ENCODE measurements at places on chromosomes 3 and 15.
A peak's percentile ranks its signal among the peaks of the same experiment; 100 is the strongest.

GRCh38 chr15:99749386-99749785, 16.1 kb upstream of the LYSMD4 start:
- DNase-seq: no peak

DNA sequence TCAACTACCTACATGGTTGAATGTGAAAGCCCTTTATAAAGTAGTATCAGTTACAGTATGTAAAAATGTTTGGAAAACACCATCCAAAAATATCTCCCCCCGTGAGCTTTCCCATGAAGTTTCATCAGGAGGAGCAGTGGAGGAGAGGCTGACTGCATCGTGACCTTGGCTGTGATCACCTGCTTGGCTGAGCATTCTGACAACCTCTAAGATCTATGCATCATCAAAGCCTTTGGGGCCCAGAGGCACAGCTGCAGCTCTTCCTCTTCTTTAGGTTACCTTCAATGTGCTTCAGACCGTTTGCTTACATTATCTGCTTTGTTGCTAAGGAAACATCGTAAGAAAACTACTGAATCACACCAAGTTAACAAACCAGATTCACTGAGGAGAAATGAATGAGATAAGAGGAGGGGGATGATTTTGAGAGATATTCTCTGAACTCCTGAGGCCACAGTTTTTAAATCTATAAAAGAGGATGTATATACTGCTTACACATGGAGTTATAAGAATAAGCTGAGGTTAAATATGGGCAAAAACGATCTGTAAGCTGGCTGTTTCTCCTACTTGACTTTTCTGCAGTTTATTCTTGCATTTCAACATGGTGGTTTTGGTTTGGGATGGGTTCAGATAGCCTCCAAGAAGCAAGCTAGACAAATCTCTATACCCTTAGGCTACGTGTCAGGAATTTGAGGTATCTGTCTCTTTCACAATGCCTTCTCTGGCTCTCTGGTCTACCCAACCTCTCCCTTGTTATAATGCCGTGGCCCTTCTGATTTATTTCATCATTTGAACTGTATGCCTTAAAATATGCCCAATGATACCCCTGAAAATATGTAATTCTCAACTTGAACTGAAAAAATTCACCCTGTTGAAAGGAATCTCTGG, 4.0 kb downstream of the GCSAM start:
- DNase-seq: no peak

DNA sequence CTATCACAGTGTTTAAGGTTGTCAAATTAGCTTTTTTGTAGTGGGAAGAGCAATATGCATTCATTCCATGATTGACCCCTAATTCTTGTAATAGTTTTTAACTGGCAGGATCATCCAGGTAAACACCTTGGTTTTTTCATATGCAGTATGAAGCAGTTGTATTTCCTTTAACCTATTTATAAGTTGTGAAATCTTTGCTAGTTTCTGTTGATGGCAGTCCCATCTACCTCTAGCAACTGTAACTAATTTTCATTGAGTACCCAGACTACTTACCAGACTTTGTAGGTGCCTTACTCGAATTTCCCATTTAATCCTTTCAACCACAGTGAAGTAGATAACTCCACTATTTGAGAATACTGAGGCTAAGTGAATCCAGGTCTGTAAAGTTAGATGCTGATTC, 6.1 kb downstream of the FXR1 start:
- no peak for DNase-seq

DNA sequence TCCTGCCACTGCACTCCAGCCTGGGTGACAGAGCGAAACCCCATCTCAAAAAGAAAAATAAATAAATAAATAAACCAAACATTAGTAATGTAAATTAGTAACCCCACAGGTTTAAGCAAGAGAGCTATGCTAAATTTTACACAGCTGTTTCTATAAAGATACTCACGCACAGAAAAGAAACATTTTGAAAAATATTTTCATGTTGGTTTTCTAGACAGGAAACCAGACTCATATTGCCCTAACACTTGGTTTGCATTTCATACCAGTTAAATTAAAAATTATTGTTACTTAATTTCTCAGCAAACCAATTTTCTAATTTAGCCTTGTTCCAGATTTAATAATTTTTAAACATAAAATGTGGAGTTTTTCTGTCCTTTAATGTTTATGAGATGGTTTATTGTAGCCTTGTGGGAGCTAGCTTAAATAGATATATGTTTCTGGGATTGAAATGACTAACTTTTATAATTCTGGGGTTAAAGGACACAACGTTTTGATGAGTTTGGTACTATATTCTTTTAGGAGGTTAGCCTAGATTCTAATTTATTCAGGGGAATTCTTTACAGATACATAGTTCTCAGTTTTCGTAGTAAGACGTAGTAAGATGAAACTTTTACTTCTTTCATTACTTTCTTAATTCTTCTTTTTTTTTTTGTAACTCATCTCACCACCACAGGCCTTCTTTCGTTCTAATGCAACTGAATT, 42.6 kb upstream of the SLC4A7 start:
- no peak for DNase-seq

DNA sequence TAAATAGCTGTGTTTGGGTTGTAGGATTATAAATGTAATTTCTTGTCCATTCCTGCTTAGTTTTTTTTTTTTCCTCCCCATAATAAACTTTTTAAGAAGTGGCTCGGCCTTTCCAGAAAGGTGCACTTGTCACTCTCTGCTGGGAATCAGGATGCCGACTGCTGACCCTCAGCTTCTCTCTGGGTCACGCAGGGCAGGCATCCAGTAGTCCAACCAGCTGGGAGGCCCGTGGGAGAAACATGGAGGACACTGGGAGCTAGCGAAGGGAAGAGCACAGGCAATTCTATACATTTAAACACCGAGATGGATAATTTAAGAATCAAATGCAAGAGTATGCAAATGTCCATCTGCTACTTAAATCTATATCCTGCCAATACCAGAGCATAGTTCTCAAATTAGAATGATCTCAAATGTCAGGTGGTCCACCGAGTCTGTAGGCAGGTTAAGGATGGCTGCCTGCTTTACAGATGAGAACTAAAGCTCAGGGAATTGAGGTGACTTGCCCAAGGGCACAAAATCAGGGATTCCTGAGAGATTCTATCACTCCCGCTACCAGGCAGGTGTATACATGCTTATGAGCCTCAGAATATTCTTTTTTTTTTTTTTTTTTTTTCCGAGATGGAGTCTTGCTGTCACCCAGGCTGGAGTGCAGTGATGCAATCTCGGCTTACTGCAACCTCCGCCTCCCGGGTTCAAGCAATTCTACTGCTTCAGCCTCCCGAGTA, 64.5 kb downstream of the DAPK2 start:
- no peak for DNase-seq

- no peak for DNase-seq
Observed at GRCh38 chr3:159210336-159210735, 408.5 kb downstream of the MFSD1 start.

DNA sequence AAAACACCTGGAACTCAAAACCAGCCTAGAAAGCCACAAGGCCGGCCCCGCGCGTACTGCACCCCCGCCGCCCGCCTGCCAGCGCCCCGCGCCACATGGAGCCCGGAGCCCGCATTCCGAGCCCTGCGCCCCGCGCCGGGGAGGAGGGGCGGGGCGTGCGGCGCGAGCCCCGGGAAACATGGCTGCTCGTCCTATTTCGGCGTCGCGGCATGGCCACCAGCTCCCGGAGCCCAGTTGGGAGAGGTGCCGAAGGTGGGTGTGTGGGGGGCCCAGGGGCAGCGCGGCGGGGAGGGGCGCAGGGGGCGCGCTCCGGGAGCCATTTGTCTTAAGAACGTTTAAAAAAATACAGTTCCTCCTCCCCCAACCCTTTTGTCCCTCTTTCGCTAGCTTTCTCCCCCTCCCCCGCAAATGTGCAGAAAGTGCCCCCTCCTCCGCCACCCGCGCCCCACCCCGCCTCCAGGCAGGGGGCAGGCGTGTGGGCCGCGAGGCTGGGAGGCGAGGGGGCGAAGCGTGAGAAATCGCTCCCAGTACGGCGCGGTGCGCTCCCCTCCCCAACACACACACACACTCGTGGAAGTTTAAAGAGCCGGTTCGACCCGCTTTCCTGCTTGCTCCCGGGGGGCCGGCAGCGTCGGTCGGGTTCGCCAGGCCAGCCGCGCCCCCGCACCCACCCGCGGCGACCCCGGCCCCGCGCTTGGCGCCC, 2.5 kb downstream of the ANP32A start:
- no peak for DNase-seq

DNA sequence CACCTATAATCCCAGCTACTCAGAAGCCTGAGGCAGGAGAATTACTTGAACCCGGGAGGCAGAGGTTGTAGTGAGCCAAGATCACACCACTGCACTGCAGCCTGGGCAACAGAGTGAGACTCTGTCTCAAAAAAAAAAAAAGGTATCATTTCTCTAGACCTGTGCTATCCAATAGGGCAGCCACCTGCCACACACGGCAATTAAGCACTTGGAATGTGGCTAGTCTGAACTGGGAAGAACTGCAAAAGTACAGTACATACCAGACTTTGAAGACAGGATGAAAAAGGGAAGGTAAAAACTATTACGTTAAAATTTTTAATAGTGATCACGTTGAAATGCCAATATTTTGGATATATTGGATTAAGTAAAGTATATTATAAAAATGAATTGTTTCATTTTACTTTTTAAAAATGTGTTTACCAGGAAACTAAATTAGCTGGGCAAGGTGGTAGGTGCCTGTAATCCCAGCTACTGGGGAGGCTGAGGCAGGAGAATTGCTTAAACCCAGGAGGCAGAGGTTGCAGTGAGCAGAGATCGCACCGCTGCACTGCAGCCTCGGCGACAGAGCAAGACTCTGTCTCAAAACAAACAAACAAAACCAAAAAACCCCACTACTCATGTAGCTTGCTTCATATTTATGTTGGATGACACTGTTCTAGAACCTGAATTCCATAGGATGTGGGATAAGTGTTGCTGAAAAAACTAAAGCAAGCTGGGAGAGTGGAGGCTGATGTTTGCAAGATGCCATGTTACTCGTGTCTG, 2.3 kb downstream of the CYP8B1 start:
- no peak for DNase-seq

DNA sequence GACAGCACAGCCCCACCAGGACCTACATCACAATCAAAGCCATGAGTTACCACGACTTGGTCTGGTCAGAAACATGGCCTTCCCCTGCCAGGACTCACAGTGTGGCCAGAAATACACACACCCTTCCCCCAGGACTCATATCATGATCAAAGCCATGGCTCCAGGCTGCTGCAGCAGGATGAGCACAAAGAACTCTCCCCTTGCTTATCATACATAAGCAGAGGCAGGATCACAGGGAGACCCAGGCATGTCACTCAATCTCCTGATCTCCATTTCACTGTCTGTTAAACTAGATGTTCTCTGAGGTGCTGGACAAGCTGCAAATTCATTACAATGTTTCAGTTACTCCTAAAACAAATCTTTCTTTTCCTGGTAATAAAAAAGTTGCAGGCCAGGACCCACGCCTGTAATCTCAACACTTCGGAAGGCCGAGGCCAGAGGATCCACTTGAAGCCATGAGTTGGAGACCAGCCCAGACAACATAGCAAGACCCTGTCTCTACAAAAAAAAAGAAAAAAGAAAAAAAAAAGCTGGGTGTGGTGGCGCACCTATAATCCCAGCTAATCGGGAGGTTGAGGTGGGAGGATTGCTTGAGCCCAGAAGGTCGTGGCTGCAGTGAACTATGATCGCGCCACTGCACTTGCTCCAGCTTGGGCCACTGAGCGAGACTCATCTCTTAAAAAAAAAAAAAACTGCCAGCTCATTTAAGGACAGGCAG, 1.2 kb downstream of the PFKFB4 start:
- no peak for DNase-seq

DNA sequence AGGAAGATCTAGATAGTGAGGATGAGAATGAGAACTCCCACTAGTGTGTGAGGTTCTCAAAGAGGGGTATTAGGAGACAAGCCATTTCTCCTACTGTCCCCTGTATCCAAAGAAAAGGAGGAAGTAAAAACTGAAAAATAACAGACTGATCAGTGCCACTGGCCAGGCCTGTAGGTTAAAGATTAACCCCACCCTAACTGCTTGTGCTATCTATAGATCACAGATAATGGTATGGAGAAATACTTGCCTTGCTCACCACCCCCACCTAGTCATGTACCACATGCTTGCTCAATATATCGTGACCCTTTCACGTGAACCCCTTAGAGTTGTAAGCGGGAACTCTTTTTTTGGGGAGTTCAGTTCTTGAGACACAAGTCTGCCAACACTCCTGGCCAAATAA, 519.7 kb upstream of the FRG2C start:
- no peak for DNase-seq

DNA sequence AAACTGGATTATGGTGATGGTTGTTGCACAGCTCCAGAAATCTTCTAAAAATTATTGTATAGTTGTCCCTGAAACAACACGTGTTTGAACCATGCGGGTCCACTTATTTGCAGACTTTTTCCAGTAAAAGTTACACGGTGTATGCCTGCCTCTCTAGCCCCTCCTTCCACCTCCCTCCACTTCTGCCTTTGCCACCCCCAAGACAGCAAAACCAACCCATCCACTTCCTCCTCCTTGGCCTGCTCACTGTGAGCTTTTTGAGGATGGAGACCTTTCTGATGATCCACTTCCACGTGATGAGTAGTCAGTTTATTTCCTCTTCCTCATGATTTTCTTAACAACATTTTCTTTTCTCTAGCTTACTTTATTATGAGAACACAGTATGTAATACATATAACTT, 5.4 kb downstream of the CYFIP1 start:
- DNase-seq: no peak

DNA sequence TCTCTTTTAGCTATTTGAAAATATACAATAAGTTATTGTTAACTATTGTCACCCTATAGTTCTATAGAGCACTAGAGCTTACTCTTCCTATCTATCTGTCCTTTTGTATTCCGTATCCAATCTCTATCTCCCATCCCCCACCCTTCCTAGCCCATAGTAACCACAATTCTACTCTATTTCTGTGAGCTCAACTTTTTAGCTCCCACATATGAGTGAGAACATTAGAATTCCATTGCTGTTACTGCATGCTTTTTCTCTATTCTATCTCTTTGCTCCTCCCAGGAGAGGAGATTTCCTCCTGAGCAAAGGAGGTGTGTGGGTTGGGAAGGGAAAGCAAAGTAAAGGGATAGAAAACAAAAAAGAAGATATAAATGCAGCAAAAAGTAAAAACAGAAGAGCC, 105.6 kb upstream of the SLC4A7 start:
- DNase-seq: no peak

DNA sequence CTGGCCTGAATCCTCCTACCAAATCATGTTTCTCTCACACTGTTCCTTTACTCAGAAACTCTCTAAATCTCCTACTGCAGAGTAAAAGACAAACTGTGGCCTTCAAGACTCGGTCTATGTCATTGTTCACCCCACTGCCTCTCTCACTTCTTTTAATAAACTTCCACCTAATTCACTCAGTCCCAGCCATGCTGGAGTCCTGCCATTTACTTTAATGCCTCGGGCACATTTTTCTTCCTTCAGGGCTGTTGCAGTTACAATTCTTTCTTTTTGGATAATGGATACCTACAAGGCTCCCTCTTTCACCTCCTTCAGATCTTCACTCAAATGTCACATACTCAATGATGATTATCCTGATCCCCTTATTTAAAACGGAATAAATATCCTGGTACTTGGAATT, 955.6 kb downstream of the ROBO1 start:
- DNase-seq: no peak

GRCh38 chr3:42094691-42095391, 3.7 kb downstream of the TRAK1 start:
- no peak for DNase-seq

GRCh38 chr3:32175607-32176197, 62.8 kb upstream of the CMTM8 start:
- peak; percentile 26 for DNase-seq

Data from AG04449 (cell line).